ENCODE measurements at places on chromosomes 2 and 18.

DNA sequence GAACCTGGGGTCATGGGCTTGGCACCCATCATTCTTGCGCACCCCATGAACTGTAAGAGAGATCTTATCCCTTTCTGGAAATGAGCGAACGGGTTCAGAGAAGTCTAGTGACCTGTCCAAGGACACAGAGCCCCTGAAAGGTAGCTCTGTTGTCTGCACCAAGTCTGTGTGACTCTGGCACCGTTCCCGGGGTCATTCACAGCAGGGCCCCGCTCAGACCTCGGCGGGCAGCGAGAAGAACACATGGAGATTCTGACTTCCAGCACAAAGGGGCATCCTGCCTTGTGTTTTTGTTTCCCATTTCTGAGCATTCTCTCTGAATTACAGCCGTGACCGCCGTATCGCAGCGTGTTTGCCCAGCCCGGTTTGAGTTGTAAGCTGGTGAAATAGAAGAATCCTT, 231.7 kb downstream of the KLHL29 start:
- H3K36me3 ChIP-seq: peaks cover 7% of the 10 kb centered on the region
- no peak for DNase-seq
- peaks cover 4% of the 10 kb centered on the region for H3K27me3 ChIP-seq
- H3K27ac ChIP-seq: no peak overlapping the region
- H3K4me1 ChIP-seq: peaks cover 22% of the 10 kb centered on the region

DNA sequence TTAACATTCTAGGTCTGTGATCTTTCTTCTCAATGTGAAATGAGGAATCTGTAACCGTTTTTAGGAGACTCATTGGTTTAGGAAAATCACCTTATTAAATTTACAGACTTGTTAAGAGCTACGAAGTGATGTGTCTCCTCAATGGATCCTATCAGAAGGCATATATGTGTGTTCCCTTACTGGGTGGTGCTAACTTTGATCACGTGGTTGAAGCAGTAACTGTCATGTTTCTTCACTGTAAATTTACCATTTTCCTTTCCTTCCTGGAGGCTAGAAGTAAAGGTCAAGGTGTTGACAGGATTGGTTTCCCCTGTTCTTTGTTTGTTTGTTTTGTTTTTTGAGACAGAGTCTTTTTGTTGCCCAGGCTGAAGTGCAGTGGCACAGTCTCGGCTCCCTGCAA, 1.4 kb upstream of the MTHFD2 start:
- H3K27me3 ChIP-seq: peaks cover 12% of the 10 kb centered on the region
- H3K27ac ChIP-seq: no peak overlapping the region
- peaks cover 40% of the 10 kb centered on the region for H3K4me1 ChIP-seq

DNA sequence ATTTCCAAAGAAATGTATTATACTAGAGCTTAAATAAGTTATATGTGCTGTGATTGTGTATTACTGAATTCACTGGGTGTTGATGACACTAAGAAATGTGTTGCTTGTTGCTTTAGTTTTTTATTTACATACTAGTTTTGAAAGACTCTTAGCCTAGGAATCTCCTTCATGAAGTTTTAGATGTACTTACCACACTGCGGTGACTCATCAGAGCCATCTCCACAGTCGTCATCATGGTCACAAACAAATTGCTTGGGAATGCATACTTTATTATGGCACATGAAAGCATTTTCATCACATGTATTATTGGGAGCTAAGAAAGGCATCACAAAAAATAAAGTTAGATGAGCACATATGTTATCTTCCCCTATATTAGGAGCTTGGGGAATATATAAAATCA, 1624.2 kb downstream of the LRP1B start:
- no peaks in the 10 kb centered on the region for H3K27me3 ChIP-seq
- no peak overlapping the region for H3K27ac ChIP-seq
- no peak overlapping the region for H3K4me3 ChIP-seq
- no peaks in the 10 kb centered on the region for H3K4me1 ChIP-seq
- H3K36me3 ChIP-seq: no peaks in the 10 kb centered on the region

- H3K4me3 ChIP-seq: no peak overlapping the region
- peaks cover 27% of the 10 kb centered on the region for H3K27me3 ChIP-seq
- H3K27ac ChIP-seq: no peak overlapping the region
- no peaks in the 10 kb centered on the region for H3K4me1 ChIP-seq
- no peak for DNase-seq
Observed at GRCh38 chr2:23327416-23327815, 57.6 kb upstream of the KLHL29 start.

- H3K4me3 ChIP-seq: peak overlapping the region; percentile 92
- peaks cover 5% of the 10 kb centered on the region for H3K36me3 ChIP-seq
- peak; percentile 36 for DNase-seq
- H3K4me1 ChIP-seq: peaks cover 65% of the 10 kb centered on the region
- H3K27me3 ChIP-seq: peaks cover 1% of the 10 kb centered on the region
Observed at GRCh38 chr18:63970809-63971205, 926 bp downstream of the SERPINB8 start.

DNA sequence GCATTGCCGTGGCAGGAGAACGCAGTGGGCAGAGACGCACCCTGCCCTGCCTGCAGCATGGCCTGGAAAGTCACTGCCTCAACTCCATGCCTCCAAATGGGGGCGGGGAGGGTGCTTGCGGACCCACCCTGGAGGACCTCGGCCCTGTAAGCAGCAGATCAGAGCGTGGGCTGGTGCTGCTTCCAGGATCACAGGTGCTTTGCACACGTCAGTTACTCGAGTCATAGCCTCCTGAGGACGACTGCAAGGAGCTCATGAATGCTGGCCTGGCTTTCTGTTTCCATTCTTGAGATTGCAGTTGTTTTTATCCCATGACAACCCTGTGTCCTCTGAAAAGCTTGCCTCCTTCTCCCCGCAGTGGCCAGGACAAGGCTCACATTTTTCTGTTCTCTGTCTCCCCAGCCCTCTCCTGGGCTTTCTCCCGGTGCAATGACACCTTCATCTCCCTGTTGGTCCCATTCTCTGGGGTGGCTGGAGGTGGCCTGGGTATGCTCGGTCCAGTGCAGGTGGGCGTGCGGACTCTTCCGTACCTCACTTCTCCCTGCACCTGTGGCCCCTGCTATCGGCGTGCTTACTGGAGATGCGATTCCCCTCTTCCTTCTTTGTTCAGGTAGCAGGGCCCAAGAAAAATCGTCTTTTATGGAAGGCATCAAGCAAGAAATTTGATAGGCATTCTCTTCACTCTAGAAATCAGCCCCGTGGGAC, 208.0 kb downstream of the GBX2 start:
- peaks cover 13% of the 10 kb centered on the region for H3K36me3 ChIP-seq
- H3K27ac ChIP-seq: no peak overlapping the region
- H3K4me1 ChIP-seq: no peaks in the 10 kb centered on the region
- no peak for DNase-seq

DNA sequence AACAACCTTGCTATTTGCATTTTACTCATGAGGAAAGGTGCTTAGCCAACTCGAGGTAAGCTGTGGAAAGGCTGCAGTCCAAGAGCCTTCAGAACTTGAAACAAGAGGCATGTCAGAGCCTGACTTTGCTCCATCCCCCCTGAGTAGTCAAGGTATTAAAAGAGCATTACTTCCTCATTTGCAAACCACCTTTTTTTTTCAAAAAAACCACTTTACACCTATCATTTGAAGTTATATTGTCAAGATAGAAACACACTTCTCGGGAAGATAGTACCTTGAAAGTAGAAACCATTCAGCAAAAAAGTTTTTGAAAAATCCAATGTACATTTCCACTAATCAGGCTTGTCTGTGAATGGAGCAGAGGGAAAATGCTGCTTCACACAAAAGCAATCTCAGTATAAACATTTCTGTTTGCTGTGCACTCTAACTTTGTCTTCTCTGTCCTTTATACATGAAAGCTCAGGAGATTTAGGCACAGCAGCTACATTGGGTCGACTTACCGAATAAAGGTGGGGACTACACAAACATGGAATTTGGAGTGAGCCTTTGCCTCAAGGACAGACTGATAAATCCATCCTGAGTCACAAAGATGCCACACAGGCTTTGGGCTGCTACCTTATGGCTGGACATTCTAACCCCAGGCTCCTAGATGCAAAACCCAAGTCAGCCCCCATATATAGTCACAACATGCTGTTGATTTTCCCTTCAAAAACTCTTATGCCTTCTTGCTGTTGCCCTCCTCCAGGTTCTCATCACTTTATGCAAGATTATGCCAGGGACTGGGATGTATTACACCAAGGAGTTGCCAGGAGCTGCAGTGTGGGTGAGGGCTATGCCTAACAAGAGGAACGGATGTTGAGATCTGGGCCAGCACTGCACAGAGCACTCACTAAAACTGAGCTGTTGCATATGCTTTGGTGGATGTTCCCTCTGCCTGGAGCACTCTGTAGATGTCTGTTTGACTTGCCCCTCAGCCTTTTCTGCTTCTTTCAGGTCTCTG, 41.4 kb upstream of the EML4 start:
- peak overlapping the region; percentile 66 for H3K4me3 ChIP-seq
- no peaks in the 10 kb centered on the region for H3K27me3 ChIP-seq
- no peaks in the 10 kb centered on the region for H3K36me3 ChIP-seq
- H3K27ac ChIP-seq: peak overlapping the region; percentile 81
- H3K4me1 ChIP-seq: peaks cover 88% of the 10 kb centered on the region

DNA sequence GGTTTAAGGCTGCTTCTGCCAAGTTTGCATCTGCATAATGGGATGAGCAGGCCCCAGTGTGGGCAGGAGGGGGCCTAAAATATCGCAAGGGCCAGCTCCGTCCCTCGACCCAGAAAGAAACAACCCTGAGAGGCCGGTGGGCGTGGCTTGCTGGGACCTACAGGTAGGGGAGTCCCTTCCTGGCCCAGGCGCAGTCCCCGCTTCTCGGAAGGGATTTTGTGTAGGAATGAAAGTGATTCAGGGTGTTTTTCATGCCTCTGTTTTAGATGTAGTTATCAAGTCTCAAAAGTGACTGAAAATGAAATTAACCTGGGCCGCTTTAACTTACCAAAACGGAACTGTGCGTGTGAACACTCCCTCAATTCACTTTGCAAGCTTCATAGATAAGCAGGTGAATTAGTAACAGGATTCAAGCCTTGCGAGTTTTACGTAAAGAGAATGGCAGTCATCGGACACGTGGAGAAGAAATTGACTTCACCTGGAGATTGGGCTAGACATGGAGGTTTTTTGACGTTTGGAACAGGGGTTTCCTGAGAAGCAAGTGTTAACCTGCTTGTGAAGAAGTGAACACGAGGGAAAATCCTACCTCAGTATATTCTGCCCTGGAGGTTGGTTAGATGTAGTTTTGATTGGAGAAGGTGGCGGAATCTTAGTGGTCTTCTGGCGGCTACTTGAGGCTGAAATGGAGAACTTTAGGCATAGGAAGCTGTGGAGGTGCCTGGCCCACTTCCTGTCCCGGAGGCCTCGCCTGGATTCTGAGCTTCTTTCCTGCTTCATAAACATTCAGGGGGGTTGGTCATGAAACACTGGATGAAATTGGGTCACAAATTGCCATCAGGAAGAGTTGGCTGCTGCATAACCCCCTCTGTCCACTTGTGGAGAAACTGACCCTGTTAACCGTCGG, 1.7 kb downstream of the NCK2 start:
- H3K4me1 ChIP-seq: peaks cover 56% of the 10 kb centered on the region
- peaks cover 13% of the 10 kb centered on the region for H3K36me3 ChIP-seq
- peaks cover 3% of the 10 kb centered on the region for H3K27me3 ChIP-seq

DNA sequence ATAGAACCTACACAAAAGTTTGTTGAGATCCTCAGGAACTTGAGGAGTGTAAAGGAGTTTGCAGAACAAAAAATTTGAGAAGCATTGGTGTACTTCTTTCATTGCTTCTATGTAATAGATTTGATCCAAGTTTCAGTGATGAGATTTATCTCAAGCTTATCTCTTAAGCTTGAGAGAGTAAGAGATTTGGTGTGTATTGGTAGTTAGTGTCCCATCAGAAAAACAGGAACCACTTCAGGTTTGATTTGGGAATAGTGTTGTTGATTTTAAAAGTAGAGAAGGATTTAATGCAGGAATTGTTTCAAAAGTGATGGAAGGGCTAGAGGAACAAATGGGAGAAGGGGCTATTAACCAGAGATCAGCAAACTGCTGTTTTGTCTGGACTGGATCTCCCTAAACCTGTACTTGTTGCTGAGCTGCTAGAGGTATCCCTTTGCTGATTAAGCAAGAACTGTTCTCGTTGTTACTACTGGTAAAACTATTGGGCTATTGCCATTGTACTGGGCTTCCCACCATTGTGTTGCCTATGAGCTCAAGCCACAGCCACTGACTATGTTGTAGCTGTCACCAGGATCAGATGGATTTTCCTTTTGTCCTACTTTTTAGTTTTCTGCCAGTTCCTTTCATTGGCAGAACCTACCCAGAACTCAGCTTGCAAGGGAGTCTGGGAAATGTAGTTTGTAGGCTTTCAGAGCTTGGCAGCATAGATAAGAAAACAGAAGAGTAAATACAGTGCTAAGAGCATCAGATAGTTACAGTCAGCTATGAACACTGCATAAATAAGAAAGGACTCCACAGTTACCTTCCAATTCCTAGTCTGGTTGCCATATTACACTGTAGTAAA, 39.3 kb downstream of the RAB10 start:
- 0 out of 2 replicates have a peak, but pooled peaks cover under 1% of the 10 kb centered on the region for H3K27me3 ChIP-seq
- peaks cover 4% of the 10 kb centered on the region for H3K36me3 ChIP-seq
- H3K4me1 ChIP-seq: peaks cover 62% of the 10 kb centered on the region
- H3K4me3 ChIP-seq: no peak overlapping the region
- H3K27ac ChIP-seq: no peak overlapping the region

- H3K27ac ChIP-seq: no peak overlapping the region
- H3K27me3 ChIP-seq: peaks cover 2% of the 10 kb centered on the region
Observed at GRCh38 chr2:241460631-241461030, 47.8 kb downstream of the STK25 start.

DNA sequence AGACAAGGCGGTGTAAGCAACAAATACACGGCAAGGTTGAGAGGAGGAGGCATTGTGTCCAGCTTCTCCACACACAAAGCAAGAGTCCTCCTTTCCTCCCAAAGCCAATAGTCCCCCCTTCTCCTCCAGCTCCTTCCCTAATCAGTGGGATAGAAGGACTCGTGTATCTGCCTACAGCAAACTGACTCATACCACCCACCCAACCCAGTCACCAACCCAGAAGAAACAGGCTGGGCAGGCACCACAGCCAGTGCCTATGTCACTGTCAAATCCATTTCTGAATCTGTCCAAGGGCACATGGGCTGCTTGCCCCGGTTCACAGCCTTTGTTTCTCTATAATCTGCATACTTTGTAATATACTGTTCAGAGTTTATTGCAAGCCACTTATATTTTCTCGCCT, 19.2 kb upstream of the NMS start:
- H3K4me1 ChIP-seq: no peaks in the 10 kb centered on the region
- H3K27me3 ChIP-seq: peaks cover 5% of the 10 kb centered on the region
- no peak overlapping the region for H3K27ac ChIP-seq
- DNase-seq: no peak
- no peaks in the 10 kb centered on the region for H3K36me3 ChIP-seq
- H3K4me3 ChIP-seq: no peak overlapping the region

DNA sequence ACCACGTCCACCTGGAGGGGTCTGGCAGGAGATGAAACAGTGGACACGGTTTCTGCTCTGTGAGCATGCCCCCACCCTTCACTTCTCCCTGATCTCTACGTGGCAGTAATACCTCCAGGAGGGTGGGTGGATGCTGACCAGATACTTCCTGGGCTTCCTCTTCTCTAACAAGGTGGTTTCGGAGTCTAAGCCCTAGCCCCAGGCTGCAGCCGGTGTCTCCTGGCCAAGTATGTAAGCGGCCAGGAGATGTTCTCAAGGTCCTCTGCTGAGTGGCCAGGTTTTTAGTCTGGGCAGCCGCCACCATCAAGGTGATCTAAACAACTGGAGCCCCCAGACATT, 101.8 kb upstream of the ASB18 start:
- no peak overlapping the region for H3K27ac ChIP-seq
- DNase-seq: no peak
- H3K4me3 ChIP-seq: no peak overlapping the region

GRCh38 chr2:43047187-43047780, 179.1 kb downstream of the ZFP36L2 start:
- peak overlapping the region; percentile 15 for H3K27ac ChIP-seq
- H3K4me1 ChIP-seq: peaks cover 61% of the 10 kb centered on the region
- DNase-seq: no peak

- no peak overlapping the region for H3K4me3 ChIP-seq
- no peaks in the 10 kb centered on the region for H3K4me1 ChIP-seq
Observed at GRCh38 chr2:120203251-120204021, 19.8 kb downstream of the TMEM185B start.

Data from HFFc6 (cell line).